Tongue (tissue), 3 donors: ENCODE measurements at places on chromosomes 4 and X. TPM values are rescaled to one million over a fixed set of nuclear protein-coding genes. Genes with fewer than 3 reads are reported as not detected.

DNA sequence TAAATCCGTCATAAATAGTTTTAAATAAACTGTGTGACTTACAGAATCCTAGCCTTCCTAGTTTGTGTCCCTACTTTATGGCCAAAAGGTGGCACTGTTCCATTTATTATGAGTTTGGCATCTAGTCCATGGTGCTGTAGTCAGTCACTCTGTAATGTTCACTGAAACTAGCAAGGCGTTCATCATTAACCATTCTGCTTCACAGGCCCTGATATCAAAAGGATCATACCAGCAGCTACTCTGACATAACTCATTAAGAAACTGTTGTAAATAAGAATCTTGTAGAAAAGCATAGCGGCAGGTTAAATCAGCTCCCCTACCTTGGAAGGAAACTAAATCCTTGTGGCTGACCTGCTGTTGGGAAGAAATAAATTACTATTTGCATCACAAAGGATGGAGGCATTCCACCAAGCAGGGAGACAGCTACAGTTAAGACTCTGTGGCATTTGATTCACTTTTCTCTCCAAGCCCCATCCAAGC lies 919.6 kb upstream of the DIAPH2 start:
- DNase-seq, result peak; percentile 80

- no peak for DNase-seq
These were observed 34.8 kb downstream of the EGF start for GRCh38 chr4:109947457-109947856.

GRCh38 chr4:6763330-6763851 lies 19.1 kb upstream of the KIAA0232 start:
- peak; percentile 44 for DNase-seq

DNA sequence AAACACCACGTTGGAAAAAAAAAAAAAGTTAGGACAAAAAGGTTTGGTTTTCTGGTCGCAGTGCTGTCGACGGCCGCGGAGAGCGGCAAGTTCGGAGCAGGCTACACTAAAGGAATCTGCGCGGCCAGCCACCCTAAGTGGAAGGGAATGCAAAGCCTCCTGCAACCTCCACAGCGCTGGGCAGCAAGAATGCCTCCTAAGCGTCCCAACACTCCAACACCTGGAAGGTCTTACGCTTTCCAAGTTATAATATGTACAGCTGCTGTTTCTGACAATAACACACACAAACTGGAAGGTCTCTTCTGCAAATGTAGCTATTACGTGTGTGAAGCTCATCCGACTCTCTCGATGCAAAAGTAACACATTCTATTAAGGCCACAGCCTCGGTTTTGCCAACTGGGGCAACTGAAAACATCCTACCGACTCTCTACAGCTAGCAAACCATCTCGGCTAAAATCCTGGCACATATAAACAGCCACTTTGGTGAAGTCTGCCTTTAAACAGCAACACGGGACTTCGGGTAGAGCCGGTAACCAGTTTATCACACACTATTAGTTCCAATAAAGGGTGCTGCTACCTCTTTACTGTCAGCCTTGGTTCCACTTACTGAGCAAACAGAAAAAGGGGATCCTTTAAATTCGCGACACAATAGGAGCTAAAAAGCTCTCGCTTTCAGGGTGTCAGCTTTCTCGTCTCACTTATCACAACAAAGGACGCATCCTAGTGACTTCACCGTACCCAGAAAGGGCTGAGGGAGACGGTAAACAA lies 895 bp downstream of the SMIM14 start:
- DNase-seq, result peak; percentile 76

DNA sequence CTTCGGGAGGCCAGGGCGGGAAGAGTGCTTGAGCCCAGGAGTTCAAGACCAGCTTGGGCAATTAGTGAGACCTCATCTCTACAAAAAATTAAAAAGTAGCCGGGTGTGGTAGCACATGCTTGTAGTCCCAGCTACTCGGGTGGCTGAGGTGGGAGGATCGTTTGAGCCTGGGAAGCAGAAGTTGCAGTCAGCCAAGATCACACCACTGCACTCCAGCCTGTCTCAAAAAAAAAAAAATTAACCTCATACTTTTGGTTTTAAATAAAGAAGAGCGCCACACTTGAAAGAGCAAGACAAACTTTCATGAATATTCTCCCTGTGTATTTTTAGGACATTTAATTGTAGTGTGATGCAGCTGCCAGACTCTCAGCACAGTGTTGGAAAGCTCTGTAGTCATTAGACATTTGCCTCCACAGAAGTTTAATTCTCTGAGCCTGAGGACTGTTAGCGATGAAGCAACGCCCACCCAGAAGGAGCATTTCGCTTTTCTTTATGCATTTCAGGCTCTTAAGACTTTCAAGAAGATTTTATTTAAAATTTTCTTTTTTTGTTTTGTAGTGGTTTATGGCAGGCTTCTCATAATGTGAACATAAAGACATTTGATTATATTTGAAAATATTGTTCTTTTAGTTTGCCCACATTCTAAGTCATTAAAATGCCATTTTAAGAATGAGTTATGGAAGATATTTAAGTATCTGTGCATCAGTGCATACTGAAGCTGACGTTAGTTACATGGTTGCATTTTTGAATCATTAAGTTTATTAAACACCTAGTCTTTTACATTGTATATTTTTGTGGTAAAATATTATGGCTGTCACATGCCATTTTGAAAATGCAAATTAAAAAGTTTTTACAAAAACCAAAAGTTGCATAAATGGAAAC lies 45.8 kb downstream of the DCLK2 start:
- DNase-seq, result no peak

DNA sequence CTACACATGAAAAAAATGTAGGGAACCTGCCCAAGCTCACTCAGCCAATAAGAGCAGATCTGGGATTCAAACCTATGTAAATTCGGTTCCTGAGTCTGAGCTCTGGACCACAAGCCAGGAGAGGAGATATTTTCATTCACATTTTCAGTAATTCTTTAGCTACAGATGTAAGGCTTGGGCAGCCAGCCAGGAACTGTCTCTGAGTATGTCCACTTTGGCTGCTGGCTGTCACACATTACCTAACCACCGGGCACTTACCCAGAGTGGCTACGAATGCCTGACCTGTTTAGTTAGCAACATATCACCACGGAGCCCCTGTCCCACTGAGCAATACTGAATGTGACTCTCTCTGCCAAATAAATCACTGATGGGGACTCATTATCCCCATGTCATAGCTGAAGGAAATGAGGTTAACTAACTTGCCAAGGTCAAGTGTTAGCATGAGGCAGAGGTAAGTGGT lies 15.3 kb downstream of the USP46 start:
- DNase-seq, result peak; percentile 69

GRCh38 chr4:336893-337142 lies 796 bp upstream of the ZNF141 start:
- DNase-seq, result no peak

GRCh38 chr4:95214408-95214807 lies 334.4 kb downstream of the UNC5C start:
- no peak for DNase-seq

Gene BEND4
- 0.21 TPM for total RNA-seq

Gene RTL5
- total RNA-seq, result 7.3 TPM

Gene SMIM10L2A
- 1.4 TPM for total RNA-seq

Gene RAB40A
- total RNA-seq, result 0.31 TPM

Gene TMEM154
- 12.6 TPM for total RNA-seq

Gene MAGEB17
- total RNA-seq, result not detected

Gene RAP2C
- total RNA-seq, result 32.9 TPM

Gene RIPPLY1
- total RNA-seq, result not detected

Gene GPR119
- not detected for total RNA-seq
